ENCODE measurements at places on chromosomes 2 and 18.

DNA sequence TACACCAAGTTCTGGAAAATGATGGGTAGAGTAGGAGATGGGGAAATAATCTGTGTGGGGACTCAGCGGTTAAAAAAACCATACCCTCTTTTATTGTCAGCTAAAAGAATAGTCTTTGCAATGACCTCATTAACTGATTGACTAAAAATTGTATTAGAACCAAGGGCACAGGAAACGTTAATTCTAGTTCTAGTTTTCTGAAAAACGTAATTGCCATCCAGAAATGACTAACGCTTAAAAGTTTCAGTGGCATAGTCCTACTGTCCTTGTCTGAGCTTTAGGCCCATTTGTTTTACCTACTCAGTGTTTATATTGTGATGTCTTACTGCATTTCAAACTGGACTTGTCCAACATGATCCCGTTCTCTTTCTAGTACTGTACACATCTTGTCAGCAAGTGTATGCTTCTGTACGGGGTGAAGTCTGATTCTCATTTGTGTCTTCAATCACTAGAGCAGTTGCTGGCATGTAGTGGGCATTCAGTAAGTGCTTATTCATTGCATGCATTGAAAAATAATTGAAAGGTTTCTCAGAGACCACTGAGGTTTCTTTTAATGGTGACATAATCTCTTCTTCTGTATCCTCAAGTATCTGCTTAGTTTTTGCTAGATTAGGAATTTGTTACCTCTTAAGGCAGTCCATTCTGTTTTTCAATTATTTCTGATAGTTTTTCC is 81.5 kb downstream of the ZNF407 start:
- no peak for DNase-seq

GRCh38 chr2:221999166-221999565 is 299.6 kb downstream of the PAX3 start:
- no peak for DNase-seq

GRCh38 chr2:15704086-15704787 is 112.6 kb downstream of the DDX1 start:
- DNase-seq: no peak

- no peak for DNase-seq
Observed at GRCh38 chr18:78642296-78642951, 337.2 kb upstream of the SALL3 start.

GRCh38 chr2:137231628-137232027 is 466.3 kb downstream of the THSD7B start:
- DNase-seq: no peak

Data from stimulated activated CD8-positive, alpha-beta memory T cell treated with anti-CD3 and anti-CD28 coated beads, Interleukin-4, amount 100 ng/mL, for 4 hours (primary cell).